ENCODE measurements at places on chromosomes 2 and 18.
A peak's percentile ranks its signal among the peaks of the same experiment; 100 is the strongest.

DNA sequence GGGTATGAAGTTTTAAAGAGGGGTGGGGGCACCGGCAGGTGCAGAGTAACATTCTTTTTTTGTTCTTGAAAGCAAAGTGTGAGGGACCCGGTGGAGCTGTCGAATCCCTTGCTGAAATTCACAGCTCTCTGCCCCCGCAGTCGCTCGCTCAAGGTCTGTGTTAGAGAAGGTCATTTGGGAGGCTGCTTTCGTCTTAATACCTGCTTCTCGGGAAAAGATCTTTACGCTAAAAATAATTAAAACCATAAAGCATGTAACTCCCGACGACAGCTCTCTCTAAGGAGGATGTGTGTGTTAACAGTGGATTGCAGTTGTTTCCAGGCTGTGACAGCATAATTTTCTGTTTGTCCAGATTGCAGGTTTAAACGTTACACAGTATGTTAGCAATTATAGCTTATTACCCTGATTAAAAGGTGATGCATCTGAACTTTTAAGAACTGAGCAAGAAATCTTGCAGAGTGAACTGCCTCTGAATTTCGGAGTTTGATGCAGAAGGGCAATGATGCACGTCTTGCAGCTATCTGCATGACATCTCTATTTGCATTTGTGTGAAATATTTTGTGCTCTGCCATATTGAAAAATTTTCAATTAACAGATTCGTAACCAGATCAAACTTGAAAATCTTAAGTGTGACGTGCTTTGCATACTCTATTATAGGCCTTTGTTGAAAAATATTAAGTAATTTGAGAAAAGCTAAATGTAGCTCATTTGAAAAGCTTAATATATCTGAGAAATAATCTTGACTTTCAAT is 954 bp downstream of the RAPGEF4 start:
- DNase-seq = no peak

GRCh38 chr18:75185460-75185859 is 23.5 kb downstream of the PTGR3 start:
- no peak for DNase-seq

DNA sequence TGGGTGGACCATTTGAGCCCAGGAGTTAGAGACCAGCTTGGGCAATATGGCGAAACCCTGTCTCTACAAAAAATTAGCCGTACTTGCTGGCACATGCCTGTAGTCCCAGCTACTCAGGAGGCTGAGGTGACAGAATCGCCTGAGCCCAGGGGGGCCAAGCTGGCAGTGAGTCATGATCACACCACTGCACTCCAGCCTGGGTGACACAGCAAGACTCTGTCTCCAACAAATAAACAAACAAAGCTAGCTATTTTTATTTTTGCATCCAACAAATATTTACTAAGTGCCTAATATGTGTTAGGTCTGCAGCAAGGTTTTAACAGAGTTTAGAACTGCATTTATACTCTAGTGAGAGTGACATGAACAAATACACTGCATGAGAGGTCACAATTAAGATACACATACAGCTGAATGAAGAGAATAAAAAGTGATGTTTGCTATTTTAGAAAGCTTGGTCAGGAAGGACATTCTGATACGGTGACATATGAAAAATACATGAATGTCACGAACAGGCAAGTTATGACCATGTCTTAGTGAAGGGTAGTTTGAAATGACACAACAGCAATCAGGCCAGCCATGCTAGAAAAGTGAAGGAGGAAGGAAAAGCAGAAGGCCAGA is 83.2 kb upstream of the FRZB start:
- no peak for DNase-seq

DNA sequence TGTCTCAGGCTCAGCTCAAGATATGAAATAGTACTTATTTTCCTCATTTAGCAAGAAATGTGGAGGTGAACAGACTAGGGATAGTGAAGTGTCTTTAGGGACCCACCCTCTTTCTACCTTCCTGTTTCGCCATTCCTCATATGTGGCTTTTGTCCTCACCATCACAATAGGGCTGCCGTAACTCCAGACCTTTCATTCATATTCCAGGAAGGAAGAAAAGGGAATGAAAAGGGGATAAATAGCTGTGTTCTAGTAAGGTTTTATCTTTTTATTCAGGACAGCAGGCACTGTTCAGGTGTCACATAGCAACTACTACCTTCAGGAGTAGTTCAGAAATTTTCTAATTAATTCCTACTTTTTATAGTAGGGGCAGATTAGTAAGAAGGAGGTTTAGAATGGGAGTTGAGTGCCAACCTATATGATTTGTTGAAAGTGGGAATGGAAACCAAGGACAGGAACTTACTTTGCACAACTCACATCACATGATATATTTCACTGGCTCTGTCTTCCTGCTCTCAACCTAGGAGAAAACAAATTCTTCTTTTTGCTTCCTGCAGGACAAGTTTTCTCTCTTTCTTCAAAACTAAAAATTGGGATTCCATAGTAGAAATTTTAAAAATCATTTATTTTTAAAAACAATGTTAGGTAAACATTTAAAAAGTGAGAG is 36.0 kb upstream of the HDAC4 start:
- DNase-seq = no peak

- DNase-seq = no peak
These were observed 10.9 kb downstream of the STARD7 start for GRCh38 chr2:96197546-96198255.

DNA sequence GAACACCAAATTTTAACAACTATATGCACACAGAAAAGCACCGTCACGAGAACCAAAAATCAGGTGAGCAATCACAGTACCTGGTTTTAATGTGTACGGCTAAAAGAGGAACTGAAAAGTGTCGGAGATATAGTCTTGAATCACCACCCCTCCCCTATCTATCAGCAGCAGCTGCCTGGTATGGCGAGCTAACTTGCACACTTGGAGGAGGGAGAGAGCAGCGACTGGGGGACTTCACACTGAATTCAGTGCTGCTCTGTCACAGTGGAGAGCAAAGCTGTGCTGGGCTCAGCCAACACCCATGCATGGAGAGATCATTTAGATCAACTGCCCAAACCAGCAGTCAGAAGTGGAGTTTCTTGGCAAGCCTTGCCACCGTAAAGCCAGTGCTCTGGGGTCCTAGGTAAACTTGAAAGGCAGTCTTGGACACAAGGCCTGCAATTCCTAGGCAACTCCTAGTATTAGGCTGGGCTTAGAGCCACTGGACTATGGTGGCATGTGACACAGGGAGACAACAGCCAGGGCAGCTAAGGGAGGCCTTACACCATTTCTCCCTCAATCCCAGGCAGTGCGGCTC is 89.2 kb upstream of the CD226 start:
- DNase-seq = no peak

DNA sequence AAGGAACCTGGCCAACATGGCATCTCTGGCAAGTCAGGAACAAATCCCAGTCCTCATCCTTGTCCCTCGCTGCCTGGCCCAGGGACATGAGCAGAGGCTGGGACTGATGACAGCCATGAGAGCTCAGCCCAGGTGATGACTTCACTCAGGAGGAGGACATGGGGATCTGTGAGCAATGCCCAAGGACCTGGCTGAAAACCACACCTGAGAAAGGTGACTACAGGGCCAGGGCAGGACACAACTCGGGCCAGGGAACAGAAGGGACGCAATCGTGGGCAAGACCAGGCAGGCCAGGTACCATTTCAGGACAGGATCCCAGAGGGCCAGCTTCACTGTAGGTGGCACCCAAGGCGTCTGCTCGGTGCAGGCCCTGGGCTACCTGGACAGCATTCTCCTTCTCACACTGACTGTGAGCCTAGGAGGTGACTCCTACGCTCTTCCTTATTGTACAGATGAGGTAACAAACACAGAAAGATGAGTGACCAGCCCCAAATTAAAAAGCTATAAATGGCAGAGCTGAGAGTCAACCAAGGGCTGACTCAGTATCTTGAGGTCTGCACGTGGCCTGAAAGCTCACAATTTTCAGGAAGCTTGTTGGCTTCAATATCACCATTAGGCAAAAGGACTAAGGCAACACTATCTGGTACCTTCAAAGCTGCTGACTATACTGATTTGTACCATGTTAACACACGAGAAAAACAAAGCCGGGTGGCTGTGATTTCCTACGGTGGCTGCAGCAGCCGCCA is 141.1 kb downstream of the EIPR1 start:
- DNase-seq = no peak

DNA sequence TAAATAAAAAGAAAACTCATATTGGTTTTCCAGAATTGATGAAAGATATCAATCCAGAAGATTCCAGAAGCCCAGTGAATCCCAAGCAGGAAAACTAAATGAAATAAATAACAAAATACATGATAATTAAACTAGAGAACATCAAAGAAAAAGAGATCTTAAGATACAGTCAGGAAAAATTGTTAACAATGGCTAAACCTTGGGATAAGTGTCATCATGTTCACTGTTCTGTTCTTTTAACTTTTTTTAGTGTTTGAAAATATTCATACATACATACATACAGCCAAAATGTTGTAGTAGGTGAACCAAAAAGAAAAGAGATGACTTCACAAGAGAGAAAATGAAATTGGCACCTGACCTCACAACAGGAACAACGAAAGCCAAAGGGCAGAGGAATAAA is 72.2 kb upstream of the MYCN start:
- DNase-seq = no peak

DNA sequence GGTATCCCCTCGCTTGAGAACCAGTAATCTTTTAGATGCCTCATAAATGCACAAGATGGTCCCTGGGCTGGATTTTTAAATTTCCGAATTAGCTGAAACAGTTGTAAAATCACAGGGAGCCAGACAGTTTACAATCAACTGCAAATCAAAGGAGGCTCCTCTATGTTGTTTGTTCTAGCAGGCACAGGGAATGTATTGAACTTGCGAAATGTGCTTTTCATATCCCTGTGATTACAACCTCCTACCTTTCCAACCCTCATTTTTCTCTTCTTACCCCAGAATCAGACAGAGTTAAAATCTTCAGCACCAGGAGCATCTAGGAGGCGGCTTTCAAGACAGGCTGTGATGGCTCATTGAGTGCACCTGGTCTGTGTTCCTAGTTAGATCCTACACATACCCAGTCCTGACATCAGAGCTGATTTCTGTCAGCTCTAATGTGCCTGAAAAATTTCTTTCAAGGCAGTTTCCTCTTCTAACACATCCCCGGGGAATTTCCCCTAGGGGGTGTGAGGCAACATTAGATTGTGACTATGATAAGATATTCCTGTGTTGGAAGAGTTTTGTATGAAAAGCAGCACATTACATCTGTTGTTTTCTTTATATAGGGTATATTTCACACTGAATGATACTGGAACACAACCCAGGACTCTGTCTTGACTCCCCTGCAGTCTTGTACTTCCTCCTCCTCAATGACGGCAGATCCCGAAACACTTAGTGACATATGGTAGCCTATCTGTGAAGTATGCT is 17.9 kb upstream of the CAVIN2 start:
- no peak for DNase-seq

- no peak for DNase-seq
These were observed 15.5 kb upstream of the DUSP19 start for GRCh38 chr2:183063083-183063482.

- DNase-seq = no peak
These were observed 46.3 kb downstream of the PPP1R1C start for GRCh38 chr2:182031956-182032355.

DNA sequence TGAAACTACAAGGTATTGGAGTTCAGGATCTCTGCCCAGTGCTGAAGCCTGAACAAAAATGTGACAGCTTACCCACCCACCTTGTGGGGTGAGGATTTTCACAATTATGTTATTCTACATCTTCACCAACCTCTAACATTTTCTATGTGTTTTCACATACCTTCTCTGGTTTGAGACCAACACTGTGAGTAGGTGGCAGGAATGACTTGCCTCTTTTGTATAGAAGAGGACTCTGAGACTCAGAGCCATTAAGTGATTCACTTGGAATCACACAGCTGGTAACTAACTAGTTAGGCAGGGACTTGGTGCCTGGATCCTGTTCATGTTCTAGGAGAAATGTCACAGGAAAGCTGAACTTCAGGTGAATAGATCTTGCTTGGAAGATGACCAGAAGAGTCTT is 14.8 kb upstream of the SRBD1 start:
- no peak for DNase-seq

DNA sequence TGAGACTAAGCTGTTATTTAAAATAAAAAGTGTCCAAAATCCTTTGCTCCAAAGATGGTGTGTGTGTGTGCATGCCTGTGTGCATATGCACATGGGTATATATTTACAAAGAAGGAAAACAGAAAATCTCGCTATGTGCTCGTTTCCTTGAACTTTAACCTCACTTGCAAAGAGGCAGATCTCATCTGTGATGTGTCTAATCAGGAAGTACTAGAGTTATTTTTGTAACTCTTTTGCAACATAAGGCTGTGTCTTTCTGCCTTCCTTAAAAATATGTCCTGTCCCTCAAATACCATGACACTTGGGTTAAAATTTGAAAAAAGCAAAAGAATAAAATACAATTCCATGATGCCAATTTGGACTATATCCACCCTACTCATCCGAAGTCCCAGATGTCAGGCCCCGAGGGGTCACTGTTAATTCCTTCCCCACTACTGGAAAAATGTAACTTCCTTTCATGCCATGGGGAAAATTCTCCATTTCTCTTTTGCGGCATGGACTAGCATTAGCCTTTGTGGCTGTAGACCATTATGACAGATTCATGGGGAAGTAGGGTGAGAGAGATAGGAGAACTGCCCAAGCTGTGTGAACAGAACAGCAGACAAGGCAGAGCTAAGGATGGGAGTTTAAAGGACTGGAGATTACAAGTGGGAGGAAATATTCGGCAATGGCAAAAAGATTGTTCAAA is 191.3 kb downstream of the MYO1B start:
- no peak for DNase-seq

- no peak for DNase-seq
These were observed 205.1 kb downstream of the ARL4C start for GRCh38 chr2:234291765-234292204.

GRCh38 chr2:88765154-88765888 is 73.8 kb downstream of the RPIA start:
- DNase-seq = no peak

DNA sequence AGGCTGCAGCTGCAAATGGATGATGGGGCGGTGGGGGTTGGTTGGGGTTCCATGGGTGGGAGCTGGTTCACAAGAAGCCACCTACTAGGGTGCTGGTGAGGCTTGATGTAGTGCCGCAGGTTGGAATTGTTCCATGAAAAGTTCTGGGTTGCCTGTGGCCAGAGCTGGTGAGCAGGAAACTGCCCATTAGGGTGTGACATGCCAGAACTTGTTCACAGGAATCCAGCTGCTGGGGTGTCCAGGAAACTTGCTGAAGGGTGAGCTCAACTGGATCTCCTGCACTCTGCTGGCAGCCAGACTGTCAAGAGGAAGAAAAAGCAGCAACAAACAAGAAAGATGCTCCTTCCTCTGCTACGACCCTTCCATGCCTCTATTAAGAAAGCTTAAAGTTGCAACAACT is 48.8 kb downstream of the MAP3K20 start:
- peak; percentile 78 for DNase-seq

DNA sequence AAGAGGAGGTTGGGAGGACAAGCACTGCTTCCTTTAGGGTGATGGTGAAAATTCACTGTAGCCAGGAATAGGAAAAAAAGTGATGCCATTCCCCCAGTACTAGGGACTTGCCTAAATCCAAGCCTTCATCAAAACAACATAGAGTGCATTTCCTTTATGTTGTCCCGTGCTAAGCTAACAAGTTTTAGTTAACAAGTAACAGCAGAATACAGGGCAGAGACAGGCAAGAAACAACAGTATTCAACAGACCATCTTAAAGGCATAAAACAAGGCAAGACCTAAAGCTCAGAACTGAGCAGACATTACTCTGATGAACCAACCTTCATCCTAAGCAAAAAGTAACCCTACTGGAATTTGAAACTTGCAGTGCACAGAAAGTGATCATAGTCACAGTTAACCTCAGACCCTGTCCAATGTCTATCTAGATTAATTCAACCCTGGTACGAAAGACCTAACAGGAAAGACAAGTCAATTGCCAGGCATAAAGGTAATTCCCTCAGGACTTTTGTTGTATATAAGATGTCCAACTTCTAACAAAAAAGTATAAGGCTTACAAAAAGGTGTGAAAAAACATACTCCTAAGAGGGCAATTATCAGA is 34.4 kb upstream of the GALNT1 start:
- no peak for DNase-seq
